ENCODE measurements at places on chromosomes 3 and 15.

DNA sequence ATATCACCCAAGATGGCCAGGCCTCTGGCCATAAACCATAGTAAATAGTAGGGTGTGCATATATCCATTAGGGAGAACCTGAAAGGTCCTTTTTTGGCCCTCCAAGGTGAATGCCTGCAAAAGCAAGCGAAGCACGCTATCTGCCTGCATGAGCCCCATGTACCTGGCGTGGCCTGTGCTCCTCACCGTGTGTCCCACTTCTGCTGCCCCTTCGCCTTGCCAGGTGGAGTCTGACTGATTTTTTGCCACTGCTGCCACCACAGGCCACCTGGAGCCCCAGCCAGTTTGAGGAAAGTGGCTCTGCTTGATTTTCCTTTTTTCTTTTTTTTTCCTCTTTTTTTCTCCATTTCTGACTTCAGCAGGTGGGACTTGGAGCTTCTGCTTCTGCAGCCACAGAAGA is 139.7 kb downstream of the SNRPN start:
- DNase-seq = no peak

- DNase-seq = no peak
Observed at GRCh38 chr3:129531699-129532098, 3.3 kb downstream of the RHO start.

DNA sequence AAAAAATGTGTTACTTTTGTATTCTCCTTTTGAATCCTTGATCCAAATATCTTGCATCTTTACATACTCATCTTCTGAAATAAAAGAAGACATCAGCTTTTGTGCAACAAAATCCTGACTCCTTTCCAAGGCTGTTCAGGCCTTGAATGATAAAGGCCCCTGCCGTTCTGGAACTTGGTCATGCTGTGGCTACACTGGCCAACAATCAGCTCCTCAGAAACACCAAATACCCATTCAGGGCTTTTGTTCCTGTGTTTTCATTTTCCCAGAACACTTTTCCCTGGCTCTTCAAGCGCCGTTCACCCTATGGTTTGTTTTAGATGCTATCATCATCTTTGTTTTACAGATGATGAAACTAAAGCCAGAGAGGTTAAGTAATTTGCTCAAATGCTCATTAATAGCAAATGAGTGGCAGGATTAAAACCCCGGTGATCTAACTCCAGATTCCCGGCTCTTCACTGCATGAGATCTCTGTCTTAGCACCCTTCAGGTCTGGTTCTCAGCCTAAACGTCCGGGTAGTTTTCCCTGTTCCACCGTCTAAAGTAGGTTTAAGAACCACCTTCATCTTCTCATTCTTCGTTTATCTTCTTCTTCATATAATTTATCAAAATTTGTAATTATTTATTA is 58.3 kb downstream of the EPHA3 start:
- no peak for DNase-seq

DNA sequence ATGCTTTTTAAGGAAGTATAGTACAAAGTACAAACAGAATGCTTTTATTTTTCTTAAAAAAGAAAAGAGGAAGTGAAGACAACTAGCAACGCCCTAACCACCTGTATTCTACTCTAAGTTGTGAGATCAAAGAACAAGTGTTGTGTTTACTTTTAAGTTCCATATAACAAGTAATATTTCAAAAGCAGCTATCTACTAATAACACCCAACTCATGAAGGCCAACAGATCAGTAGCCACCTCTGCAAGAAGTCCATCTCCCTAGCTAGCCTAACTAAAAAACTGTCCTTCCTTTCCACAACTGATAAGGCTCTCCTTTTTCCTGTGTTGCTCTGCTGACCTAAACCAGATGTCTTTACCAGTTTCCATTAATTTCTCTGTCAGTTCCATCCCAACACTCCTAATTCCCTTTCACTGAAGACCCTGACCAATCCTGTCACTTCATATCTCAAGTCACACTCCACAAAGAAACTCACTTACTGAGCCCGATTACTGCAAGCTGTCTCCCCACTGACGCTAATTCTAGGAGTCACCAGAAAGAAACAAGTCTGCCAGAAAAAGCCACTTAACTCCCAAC is 26.9 kb downstream of the PHC3 start:
- no peak for DNase-seq

DNA sequence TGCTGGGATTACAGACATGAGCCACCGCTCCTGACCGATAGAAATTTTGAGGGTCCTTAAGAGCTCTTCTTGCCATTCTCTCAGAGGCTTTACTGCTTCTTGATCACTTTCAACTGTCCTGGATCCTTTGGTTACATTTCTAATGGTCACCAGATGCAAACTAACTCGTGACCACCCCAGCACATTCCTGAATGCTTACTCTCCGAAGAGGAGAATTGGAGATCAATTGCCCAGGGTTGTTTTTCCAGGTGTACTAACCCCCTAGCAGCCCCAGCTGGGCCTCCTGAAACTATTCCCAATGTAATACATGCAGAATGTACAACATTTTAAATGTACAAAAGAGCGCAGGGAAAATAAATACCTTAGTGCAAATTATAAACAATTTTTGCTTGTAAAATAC is 65.1 kb upstream of the TBL1XR1 start:
- DNase-seq = no peak

DNA sequence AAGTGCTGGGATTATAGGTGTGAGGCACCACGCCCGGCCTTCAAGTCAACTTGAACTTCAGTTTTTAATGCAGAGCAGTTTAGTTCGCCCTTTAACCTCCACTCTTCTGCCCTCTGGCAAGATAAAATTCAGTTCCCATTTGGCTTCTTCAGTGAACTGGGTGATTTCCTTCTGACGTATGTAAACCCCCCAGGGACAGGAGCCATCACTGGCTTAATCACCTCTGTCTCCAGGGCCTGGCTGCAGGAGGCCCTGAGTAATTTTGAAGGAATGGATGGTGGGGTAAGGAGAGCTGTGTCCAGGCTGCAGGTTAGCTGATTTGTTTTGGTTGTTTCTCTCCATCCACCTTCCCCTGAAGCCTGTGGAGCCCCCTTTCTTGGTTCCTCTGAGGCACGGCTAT is 11.9 kb downstream of the MCM2 start:
- no peak for DNase-seq

GRCh38 chr3:4814904-4815574 is 164.2 kb upstream of the BHLHE40 start:
- DNase-seq = no peak

DNA sequence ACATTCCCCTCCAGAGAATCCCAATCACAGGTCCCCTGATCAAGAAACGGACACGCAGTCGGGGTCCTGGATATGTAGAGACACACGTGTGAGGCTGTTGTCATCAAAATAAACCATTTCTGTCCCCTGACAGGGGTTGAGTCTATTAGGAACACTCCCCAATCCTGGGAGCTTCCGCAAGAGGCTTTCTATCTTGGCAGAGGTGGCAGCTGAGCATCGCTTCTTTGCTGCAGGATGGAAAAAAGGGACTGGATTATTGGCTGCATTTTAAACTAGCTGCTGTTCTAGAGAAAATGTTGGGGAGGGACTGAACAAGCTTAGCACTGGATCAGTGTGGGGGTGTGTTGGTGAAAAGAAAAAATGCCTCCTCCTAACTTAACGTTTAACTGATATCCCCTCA is 2.5 kb upstream of the CNTN4 start:
- no peak for DNase-seq

- DNase-seq = no peak
Observed at GRCh38 chr15:67063689-67064606, 1.5 kb upstream of the SMAD3 start.

- DNase-seq = no peak
Observed at GRCh38 chr15:62850791-62851291, 191.7 kb upstream of the TPM1 start.

GRCh38 chr3:187186801-187187421 is 10.4 kb upstream of the RTP1 start:
- DNase-seq = no peak

DNA sequence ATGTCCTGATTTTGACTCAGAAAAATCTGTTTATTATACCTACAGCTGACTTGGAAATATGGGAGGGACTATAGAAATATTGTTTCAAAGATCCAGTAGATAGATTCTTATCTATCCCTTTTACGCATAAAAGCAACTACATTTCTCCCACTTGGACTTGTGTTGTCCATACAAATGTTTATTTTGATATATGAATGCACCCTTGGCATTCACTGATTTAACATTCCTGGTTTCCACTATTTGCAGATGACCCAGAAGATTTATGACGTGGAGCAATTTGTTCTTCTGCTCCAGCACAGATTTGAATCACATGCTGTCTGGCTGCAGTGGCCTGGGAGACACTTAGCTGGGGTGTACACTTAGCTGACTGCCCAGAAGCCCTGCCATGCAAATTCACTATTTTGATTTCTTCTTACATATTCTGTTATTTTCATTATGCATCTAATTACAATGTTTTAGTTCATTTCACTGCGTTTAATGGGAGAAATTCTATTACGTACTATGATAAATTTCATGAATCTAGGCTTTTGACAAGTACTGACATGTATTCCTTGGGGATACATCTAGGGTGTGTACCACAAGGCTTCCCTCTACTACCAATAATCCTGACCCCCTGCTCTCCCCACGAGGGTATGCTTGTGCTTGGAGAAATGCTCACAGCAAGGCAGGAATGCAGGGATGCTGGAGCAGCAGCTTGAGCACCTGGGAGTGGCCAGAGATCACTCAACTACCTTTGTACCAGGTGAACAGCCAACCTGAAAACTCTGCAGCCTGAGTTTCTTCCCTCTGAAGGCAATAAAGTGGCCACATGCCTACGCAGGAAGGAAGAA is 223.6 kb upstream of the TBL1XR1 start:
- DNase-seq = no peak

DNA sequence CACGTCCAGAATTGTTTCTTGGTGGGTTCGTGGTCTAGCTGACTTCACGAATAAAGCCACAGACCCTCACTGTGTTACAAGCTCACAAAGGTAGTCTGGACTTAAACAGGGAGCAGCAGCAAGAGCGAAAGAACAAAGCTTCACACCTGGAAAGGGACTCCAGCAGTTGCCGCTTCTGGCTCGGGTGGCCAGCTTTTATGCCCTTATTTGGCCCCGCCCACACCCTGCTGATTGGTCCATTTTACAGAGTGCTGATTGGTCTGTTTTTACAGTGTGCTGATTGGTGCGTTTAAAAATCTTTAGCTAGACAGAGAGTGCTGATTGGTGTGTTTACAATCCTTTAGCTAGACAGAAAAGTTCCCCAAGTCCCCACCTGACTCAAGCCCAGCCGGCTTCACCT is 194.2 kb upstream of the NDN start:
- DNase-seq = no peak

Data from stimulated activated CD8-positive, alpha-beta memory T cell treated with anti-CD3 and anti-CD28 coated beads, Interleukin-7, amount 100 ng/mL, for 1 hour (primary cell).